ENCODE measurements at places on chromosomes 6 and 20.

DNA sequence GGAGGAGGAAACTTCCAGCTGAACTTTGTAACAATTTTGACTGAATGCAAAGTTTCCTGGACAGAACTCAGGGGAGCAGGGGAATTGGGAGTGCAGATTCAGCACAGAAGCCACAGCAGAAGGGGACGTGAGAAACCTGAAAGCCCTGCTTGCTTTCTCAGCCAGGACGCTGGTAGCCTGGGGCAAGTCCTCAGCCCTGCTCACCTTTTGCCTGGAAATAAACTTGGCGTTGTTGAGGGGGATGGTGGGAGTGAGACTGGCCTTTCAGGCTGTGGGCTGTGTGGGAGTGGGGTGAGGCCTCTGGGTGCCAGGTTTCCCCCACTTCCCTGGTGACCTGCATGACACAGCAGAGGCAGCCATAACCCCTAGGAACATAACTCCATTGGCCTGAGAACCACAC, 238.1 kb upstream of the HS3ST5 start:
- DNase-seq, result no peak

DNA sequence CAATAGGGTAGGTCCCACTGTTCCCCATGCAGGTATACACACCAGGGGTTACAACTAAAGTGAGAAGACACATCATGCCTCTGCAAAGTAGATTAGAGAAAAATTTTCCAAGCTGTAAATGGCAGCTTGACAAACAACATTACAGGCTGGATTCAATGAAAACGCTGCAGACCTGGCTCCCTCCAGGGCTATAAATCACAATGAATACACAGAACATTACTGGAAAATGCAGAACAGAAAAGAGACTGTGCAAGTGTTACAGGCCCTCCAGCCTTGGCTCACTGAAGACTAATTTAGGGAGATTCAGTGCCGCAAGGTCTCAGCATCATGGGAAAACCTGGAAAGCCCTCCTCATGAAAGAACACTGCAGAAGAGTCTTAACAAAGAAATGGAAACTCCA, 207.8 kb downstream of the KHDC1L start:
- no peak for DNase-seq

- DNase-seq, result no peak
Measured at GRCh38 chr6:141728330-141728729, 404.4 kb upstream of the GJE1 start.

DNA sequence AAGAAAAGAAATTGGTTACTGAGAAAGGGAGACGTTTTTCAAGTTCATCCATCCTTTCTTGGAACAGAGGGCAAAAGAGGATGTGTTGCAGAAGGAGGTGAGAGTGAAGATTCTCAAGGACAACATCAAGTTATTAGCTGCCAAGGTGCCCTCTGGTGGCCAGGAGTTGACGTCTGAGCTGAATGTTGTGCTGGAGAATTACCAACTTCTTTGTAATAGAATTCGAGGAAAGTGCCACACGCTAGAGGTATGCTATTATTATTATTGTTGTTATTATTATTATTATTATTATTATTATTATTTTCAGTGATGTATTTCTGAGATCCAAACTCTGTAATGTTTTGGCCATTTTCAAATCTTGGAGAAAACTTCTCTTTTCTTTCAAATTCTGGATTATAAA, 197.0 kb downstream of the UTRN start:
- peak; percentile 90 for DNase-seq

- peak; percentile 39 for DNase-seq
Measured at GRCh38 chr20:258963-259362, 1.4 kb downstream of the DEFB132 start.

DNA sequence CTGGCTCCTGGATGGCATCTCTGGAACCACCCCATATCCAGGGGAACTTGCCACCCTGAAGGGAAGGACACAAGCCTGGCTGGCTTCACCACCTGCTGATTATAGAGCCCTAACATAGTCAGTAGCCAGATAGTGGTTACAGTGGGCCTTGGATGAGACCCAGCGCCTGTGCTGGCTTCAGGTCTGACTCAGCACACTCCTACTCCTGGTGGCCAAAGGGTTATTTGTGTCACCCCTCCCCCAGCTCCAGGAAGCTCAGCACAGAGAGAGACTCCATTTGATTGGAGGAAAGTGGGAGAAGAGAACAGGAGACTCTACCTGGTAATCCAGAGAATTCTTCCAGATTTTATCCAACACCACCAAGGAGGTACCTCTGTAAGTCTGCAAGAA, 12.8 kb downstream of the SNX14 start:
- DNase-seq, result peak; percentile 64

DNA sequence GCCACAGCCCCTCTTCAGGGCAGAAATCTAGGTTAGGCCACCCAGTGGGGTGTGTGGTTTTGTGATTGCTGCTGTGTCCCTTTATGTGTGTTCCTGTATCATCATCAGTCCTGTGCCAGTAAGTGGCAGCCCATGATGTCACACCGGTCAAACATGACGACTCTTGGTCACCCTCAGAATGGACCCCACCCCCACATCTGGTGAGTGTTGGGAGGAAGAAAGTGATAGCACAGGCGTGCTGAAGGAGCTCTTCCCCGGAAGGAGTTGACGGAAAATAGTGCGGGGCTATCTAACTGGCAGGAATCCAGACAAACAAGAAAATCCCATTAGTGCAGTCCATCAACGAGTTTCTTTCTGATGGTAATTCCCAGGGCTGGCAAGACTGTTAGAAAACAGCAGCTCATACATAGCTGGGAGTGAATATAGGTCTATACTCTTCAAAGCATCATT, 33.4 kb upstream of the IL17A start:
- no peak for DNase-seq

GRCh38 chr6:118856301-118856700, 37.7 kb upstream of the ASF1A start:
- DNase-seq, result no peak

- no peak for DNase-seq
Measured at GRCh38 chr6:109486068-109486467, 3.0 kb upstream of the ZBTB24 start.

- no peak for DNase-seq
Measured at GRCh38 chr6:41193171-41193734, 7.7 kb downstream of the TREML2 start.

DNA sequence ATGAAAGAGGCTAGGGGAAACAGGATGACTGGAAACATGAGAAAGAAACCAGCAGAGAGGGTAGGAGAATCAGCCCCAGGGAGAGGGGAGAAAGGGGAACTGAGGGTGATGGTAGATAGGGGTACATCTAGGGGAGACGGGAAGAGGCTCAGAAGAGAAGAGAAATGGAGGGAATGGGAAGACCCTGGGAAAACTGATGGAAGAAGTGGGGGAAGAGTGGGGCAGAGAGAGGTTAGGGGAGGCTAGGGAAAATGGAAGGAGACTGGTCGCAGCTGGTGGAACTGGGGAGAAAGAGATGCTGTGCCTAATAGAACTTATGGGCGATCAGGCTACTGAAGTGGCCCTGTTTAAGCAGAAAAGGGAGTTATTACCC, 548 bp downstream of the PROCR start:
- no peak for DNase-seq

DNA sequence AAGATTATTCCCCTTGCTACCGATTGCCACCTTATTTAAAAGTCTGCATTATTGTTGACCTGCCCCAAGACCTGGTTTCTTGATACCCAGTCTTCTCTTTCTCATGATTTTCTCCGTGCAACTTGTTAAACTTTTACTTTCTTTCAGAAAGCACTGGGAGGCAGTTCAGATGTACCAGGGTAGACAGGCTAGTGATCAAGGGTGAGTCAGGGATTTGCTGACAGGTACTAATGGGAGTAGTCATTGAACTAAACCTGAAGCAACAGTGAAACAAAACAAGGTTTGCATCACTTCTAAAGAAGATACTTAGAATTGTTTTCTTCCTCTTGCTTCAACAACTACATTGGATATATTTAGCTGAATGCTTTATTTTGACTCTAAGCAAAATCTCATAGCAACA, 124.4 kb downstream of the KCNQ5 start:
- DNase-seq, result peak; percentile 23

- DNase-seq, result no peak
Measured at GRCh38 chr20:39263076-39263475, 300.9 kb downstream of the DHX35 start.

DNA sequence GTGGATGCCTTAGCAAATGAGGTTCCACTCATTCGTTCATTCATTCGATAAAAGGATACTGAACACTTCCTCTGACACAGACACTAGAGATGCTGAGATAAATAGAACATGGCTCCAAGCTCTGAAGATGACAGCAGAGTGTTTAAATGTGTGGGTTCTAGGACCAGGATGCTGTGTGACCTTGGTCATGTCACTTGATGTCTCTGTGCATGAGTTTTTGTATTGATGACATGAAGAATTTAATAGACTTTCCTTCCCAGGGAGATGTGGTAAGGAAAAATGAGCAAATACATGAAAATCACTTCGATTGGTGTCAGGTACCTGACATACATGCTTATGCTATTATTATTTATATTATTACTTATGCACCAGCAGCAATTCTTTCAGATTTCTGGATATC, 34.3 kb upstream of the CD83 start:
- DNase-seq, result no peak

GRCh38 chr6:45420083-45420908, 42.6 kb upstream of the SUPT3H start:
- peak; percentile 63 for DNase-seq

GRCh38 chr6:34102696-34103095, 43.2 kb downstream of the GRM4 start:
- DNase-seq, result no peak

GRCh38 chr6:118553132-118553531, 5.0 kb downstream of the PLN start:
- no peak for DNase-seq

DNA sequence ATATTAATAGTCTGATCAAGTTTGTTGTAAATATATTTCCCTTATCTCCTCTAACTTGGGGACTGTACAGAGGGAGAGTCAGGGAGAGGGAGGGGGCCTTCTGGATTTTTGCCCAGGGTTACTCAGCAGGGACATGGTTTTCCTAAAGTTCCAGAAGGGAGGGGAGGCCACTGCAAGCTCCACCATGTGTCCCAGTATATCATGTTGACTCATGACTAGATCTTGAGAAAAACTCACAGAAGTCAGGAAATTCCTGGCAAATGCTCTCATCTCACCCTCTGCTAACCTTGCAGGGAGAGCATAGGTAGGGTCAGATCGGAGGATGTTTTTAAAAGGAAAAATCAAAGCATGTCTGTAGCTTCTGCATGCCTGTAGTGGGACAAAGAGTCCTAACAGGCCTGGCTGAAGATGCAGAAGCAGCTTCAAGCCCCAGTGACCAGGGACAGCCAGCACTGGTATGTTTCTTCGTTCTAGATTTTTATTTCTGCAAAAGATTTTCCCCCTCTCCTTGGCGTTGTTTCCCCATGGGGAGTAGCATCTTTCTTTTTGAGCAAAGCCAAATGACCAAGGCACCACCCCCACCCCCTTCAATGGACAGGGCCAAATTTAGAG, 272.9 kb upstream of the SUPT3H start:
- DNase-seq, result peak; percentile 80

GRCh38 chr20:61682996-61683681, 382.5 kb downstream of the TAF4 start:
- no peak for DNase-seq

DNA sequence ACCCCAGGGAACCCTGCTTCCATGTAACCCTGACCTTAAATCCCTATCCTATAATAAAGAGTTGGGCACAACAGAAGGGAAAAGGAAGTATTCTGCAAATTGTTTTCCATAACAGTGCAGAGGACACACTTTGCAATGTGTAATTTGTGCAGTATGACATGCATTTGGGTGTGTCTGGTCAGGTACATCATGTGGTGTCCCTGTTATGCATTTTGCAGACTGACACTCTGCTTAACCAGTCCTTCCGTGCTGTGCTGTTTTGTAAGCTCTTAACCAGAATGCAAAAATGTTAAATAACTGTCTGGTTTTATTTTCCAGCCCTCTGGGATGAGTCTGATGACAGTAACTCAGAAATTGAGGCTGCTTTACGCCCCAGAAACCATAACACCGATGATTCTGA, 57.0 kb upstream of the XRN2 start:
- DNase-seq, result no peak

DNA sequence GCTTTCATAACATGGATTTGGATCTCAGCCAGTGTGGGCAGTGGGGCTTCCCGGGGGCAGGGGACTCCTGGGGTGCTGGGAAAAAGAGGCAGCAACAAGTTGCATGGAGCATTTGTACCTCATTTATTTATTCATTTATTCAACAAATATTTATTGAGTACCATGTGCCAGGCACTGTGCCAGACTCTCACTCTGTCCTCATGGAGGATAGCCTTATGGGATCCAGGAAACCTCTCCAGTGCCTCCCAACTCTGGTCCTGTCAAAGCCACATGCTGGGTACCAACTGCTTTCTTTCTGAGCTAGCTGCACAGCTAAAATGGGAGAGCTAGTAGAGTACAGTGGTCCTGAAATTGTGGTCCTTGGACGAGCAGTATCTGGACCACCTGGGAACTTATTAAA, 87.8 kb upstream of the EPB41L1 start:
- no peak for DNase-seq

DNA sequence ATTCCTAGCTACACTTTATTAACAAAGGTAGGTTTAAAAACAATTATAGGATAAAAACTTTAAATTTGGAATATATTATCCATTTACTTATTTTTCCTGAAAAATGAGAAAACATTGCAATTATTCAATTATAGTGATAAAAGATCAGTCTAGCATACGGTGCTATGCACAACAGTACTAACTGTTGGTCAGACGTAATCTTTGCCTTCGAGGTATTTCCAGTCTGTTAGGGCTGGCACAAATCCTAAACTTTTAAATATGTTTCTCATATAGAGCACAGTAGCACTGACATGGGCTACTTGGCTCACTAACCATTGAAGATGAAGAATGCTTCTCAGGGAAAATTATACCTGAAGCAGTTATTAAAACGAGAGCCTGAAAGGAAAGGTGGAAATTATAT, 214.8 kb downstream of the PRKN start:
- DNase-seq, result no peak

GRCh38 chr6:168133687-168134559, 54.9 kb upstream of the FRMD1 start:
- DNase-seq, result peak; percentile 11

DNA sequence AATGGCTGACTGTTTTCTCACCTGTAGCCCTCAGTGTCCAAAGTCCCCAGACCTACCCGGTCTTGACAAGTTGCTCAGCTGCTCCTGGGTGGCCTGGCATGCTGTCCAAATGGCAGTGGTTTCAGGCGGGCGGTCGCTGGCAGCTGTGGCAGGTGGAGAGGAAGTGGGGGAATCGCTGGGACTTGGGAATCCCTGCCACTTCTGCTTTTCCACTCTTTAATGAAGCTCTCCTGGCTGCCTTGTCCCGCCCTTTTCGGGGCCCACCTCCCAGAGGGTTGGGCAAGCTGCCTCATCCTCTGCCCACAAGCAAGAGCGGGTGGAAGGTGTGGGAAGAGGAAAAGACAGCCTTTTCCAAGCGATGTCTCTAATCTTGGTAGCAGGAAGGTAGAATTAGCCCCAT, at the start of gene OCSTAMP:
Gene OCSTAMP (minus strand): TSS at position 194 of the 400 bp plus-strand sequence. CDS start 94 bp downstream, at position 100.
- DNase-seq, result no peak

GRCh38 chr20:4267242-4267641, 251.9 kb upstream of the RNF24 start:
- no peak for DNase-seq

Measured in fibroblast of pulmonary artery (primary cell).